T-helper 2 cell treated with Interferon-gamma antibody and Interleukin-4, amounts not matched to agents 5 μg/mL and 100 μg/mL, for 36 hours (primary cell): ENCODE measurements at places on chromosomes 12 and 14.

DNA sequence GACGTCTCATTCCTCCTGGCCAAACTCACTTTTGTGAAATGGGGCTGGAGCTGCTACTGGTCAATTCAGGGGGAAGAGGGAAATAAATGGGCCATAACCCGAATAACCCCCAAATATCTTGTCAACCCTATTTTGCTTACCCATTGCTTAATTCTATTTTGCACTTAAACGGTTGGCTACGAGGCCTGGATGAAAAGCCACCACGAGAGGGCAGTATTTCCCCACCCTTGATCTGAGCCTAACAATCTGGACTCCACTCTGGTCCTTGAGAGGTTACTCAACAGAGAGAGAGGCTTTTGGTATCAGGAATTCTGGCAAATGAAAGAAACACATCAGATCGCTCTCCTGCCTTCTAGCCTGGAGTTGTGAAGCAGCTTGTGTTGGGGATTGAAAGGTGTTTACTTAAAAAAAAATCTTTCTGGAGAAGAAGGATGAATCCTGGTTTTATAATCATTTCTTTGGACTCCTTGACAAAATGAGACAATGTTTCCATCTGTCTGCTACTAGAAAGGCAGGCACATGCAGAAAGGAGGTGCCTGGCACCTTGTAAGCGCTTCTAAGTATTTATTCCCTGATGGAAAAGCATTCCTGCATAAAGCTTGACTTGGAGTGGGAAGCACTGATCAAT, 22.4 kb upstream of the FBXO21 start:
- H3K36me3 ChIP-seq: no peaks in the 10 kb centered on the region
- no peaks in the 10 kb centered on the region for H3K4me1 ChIP-seq
- no peak overlapping the region for H3K27ac ChIP-seq
- H3K4me3 ChIP-seq: no peak overlapping the region
- peak; percentile 35 for DNase-seq

GRCh38 chr12:77493302-77494168, 337.2 kb upstream of the NAV3 start:
- no peak overlapping the region for H3K4me3 ChIP-seq
- H3K4me1 ChIP-seq: no peaks in the 10 kb centered on the region
- no peaks in the 10 kb centered on the region for H3K27me3 ChIP-seq
- no peaks in the 10 kb centered on the region for H3K36me3 ChIP-seq

GRCh38 chr14:55389330-55389729, 22.3 kb downstream of the ATG14 start:
- H3K27me3 ChIP-seq: no peaks in the 10 kb centered on the region
- no peak for DNase-seq
- H3K4me1 ChIP-seq: peaks cover 28% of the 10 kb centered on the region
- peak overlapping the region; percentile 11 for H3K27ac ChIP-seq

DNA sequence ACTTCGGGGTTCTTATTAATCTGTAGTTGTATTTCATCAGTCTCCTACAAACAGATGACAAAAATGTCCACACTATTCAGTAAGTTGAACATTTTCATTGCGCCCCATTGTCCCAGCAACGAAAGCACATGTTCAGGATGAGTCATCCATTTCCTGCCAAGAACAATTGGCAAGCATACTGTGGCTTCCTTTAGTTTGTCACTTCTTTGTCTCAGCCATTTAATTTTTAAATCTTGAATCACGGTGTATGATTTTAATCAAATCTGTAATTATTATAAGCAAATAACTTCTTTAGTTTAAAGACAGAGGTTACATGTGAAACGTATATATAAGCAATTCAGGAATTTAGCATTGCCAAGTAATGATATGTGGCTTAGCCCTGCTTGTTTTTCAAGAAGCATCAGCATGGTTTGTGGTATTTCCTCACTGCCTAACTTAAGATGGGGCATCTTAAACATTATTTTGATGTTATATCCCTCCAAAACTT, 211.3 kb upstream of the KRR1 start:
- peaks cover 4% of the 10 kb centered on the region for H3K27me3 ChIP-seq
- H3K27ac ChIP-seq: peak overlapping the region; percentile 73
- peaks cover 20% of the 10 kb centered on the region for H3K4me1 ChIP-seq

- peaks cover 19% of the 10 kb centered on the region for H3K36me3 ChIP-seq
- no peaks in the 10 kb centered on the region for H3K27me3 ChIP-seq
- no peak overlapping the region for H3K4me3 ChIP-seq
- DNase-seq: no peak
Measured at GRCh38 chr14:89575386-89576061, 158.5 kb upstream of the FOXN3 start.

GRCh38 chr14:100450049-100450448, 126.9 kb downstream of the SLC25A47 start:
- no peak for DNase-seq
- H3K27me3 ChIP-seq: peaks cover 2% of the 10 kb centered on the region
- H3K27ac ChIP-seq: no peak overlapping the region
- no peak overlapping the region for H3K4me3 ChIP-seq
- H3K36me3 ChIP-seq: no peaks in the 10 kb centered on the region
- H3K4me1 ChIP-seq: peaks cover 4% of the 10 kb centered on the region

DNA sequence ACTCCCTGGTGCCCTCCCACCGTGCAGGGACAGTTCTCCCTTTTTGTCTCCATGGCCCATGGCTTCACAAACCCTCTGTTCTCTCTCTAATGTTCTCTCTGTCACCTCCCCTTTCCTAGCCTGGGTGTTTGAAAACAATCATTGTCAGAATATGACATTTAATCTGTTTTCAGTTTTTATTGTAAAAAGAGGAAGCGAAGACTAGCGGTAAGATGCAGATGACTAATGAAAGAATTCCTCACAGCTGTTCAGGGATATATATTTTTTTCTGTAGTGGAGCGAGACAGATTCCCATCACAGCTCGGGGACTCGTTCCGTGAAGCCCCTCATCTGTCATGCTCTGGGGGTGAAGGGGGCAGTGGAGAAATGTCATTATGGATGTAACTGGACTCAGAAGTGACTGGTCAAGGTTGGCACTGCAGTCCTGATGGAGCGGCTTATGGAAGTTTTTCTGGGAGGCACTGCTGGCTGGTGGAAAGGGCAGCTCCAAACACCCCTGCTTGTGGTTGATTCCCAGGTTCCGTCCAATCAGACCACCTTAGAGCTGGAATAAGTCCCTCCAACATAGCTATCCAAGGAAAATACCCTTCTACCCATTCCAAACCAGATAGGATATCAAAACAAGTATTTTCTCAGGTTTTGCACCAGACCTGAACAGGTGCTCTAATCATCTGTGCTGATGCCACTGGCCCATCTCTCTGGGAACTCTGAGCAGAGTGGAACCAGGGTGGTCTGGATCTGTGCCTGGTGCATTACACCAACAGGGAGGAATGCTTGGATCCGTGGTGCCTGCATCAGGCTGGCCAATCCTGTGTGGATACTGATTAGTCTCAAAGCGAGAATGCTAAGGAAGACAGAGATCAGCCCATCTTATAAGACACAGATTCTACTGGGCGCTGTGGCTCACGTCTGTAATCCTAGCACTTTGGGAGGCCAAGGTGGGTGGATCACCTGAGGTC, 84.7 kb downstream of the GPATCH2L start:
- DNase-seq: no peak
- H3K27me3 ChIP-seq: no peaks in the 10 kb centered on the region
- peaks cover 3% of the 10 kb centered on the region for H3K36me3 ChIP-seq
- no peak overlapping the region for H3K4me3 ChIP-seq
- no peak overlapping the region for H3K27ac ChIP-seq

- H3K27ac ChIP-seq: no peak overlapping the region
- peaks cover 8% of the 10 kb centered on the region for H3K27me3 ChIP-seq
- no peak overlapping the region for H3K4me3 ChIP-seq
- H3K4me1 ChIP-seq: peaks cover 16% of the 10 kb centered on the region
- H3K36me3 ChIP-seq: no peaks in the 10 kb centered on the region
Measured at GRCh38 chr14:99786511-99786989, 6.7 kb upstream of the EML1 start.

GRCh38 chr12:91213-91612, 24.6 kb downstream of the IQSEC3 start:
- H3K27me3 ChIP-seq: no peaks in the 10 kb centered on the region
- no peak overlapping the region for H3K27ac ChIP-seq
- H3K4me3 ChIP-seq: no peak overlapping the region
- H3K36me3 ChIP-seq: no peaks in the 10 kb centered on the region
- DNase-seq: no peak
